ENCODE measurements at places on chromosomes 5 and 9. TPM values are rescaled to one million over a fixed set of nuclear protein-coding genes. Genes with fewer than 3 reads are reported as not detected.

The PCDHGA1 gene
- 0.68 TPM for total RNA-seq

The CD72 gene
- total RNA-seq, result 1.7 TPM

The SLC36A3 gene
- total RNA-seq, result not detected

- DNase-seq, result no peak
Measured at GRCh38 chr9:82363198-82363597, 374.6 kb downstream of the SPATA31D1 start.

DNA sequence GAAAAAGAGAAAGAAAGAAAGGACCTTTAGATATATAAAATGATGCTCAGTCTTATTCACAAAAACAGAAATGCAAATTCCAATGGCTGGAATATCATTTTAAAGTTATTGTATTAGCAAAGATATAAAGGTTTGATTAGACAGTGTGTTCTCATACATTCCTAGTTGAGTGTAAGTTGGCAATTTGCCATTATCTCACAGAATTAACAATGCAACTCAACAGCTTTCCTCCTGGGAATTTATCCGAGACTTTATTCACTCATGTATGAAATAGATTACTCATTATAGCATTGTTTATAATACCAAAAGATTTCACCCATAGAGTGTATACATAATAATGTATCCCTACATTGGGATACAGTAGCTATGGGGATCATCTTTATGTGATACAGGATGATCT lies 27.1 kb upstream of the MLLT3 start:
- DNase-seq, result no peak

DNA sequence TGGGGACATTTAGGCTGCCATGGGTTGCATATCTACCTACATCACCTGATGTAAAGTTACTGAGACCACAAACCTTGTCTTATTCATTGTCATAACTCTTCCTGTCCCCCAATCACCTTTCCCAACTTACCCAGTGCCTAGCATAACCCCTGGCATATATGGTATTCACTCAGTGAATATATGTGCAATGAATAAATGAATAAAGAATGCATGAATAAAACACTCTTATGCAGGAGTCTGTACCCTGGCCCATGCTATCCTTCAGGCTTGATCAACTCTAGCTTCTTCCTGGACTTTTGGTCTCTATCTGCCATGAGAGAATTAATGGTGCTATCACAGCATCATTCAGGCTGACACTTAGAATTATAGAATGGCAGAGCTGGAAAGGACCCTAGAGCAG lies 285.2 kb downstream of the SMARCA2 start:
- DNase-seq, result no peak

- DNase-seq, result no peak
Measured at GRCh38 chr5:144003636-144004035, 166.8 kb downstream of the YIPF5 start.

All from kidney epithelial cell (primary cell).